ENCODE measurements at places on chromosomes 16 and 17.

DNA sequence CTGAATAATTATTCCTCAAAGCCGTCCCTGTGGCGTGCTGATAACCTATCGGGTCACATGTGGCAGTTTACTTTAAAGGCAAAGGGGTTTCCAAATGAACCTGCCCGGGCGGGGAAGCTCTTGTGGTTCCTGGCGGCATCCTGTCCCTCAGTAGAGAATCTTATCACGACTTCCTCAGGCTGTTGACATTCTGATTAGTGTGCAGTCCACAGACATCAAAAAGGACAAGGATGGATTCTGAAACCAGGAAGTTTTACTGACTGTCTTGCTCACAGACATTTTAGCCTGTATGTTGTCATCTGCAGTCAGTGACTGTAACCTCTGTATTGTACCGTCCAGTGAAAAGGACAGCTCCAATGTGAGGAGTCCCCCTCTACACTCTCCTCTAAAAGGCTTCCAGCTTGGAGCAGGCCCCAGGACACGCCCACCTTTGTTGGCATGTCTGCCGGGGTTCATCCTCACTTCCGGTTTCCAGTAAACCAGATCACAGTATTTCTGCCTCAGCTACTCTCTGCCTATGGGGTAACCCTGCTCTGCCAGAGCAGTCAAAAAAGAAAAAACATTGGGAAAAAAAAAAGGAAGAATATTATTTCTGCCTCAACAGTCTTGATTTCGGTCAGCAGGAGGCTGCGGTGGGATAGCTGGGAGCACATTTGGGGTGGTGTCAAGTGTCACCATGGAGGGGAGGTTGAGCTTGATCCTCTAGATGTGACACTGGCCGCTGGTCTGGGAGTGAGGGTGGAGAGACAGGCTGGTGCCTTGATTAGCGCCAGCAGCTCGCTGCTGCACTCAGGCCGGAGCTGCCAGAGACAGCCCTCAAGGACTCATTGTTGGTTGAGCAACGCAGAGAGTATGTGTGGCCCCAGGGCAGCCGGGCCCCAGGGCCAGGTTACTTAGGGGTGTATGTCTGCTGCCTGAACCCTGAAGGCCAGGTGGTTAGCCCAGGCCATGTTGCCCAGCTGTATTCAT, 89.0 kb upstream of the DNAH17 start:
- no peak for DNase-seq

GRCh38 chr17:70271672-70272071, 102.3 kb downstream of the KCNJ2 start:
- no peak for DNase-seq

DNA sequence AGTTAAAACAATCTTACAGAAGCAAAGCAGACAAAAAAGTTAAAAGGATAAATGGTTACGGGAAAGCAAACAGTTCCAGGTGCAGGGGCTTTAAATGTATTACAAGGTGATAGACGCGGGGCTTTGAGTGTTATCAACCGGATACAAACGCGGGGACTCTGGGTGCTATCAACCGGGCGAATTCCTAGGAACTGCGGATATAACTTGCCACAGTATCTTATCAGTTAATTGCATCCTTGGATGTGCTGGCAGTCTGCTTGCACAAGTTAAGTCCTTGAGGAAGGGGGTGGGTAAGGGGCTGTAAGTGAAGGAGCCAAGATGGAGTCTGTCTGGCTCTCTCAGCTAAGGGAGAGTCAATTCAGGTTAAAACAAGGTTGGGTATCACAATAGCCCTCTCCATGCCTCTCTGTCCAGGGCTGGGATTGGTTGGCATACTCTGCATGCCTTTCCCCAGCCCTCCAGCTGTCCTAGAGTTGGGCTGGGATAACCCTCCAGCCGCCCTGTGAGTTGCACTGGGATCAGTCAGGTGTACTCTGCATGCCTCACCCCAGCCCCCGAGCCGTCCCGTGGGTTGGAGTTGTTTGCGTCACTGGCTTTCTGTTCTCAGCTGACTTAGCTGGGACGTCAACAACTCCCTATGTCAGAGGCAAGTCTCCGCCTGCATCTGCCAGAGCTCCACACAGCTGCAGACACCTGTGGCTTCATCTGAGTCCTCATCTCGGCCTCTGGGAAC, 40.9 kb downstream of the TMEM235 start:
- DNase-seq: no peak

GRCh38 chr17:6608321-6608720, 32.2 kb downstream of the KIAA0753 start:
- DNase-seq: no peak

- no peak for DNase-seq
Measured at GRCh38 chr17:81234940-81235821, 3.7 kb downstream of the TEPSIN start.

- no peak for DNase-seq
Measured at GRCh38 chr16:30747331-30747730, 894 bp upstream of the PHKG2 start.

DNA sequence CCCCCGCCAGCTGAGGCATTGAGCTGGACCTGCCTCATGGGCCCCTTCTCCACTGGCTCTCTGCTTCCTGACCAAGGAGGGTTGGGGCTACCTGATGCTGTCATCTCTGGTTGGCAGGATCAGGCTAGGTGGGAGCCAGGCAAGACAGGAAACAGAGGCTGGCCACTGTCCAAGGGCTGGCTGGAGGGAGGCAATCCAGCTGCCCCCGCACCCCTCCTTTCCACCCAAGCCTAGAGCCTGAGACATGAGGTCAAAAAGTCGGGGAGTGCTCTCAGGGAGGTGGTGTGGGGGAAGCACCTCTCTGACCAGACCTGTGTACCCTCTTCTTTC, 14.5 kb downstream of the NGFR start:
- DNase-seq: no peak

- DNase-seq: no peak
Measured at GRCh38 chr17:67718325-67718941, 697 bp downstream of the NOL11 start.

DNA sequence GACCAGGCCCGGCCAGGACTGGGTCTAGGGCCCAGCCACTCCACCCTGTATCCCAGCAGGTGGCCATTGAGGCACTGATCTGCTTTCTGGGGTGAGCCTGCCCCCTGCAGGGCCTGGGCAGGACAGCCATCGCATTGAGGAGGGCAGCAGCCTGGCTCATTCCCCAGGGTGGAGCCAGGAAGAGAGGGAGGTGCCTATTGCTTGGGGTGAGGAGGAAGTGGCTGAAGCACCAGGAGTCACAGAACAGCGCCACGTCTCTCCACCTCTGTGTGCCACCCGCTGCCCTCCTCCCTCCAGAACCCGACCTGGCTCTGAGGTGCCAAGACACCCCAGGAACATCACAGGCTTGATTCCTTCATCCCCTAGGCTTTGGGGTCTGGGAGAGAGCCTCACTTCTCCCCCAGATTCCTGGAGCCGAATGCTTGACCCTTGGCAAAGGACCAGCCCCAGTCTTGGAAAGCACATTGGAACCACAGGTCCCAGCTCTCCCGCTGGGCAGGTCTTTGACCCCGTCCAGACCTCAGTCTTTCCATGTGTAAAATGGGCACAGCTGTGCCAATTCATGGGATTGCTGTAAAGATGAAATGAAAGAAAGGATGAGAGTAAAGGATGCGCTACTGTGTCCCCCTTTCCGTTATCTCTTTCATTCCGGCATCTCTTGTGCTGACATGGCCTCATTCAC, 7.2 kb upstream of the KRT36 start:
- DNase-seq: peak; percentile 24

- no peak for DNase-seq
Measured at GRCh38 chr16:5572056-5572455, 474.5 kb upstream of the EEF2KMT start.

DNA sequence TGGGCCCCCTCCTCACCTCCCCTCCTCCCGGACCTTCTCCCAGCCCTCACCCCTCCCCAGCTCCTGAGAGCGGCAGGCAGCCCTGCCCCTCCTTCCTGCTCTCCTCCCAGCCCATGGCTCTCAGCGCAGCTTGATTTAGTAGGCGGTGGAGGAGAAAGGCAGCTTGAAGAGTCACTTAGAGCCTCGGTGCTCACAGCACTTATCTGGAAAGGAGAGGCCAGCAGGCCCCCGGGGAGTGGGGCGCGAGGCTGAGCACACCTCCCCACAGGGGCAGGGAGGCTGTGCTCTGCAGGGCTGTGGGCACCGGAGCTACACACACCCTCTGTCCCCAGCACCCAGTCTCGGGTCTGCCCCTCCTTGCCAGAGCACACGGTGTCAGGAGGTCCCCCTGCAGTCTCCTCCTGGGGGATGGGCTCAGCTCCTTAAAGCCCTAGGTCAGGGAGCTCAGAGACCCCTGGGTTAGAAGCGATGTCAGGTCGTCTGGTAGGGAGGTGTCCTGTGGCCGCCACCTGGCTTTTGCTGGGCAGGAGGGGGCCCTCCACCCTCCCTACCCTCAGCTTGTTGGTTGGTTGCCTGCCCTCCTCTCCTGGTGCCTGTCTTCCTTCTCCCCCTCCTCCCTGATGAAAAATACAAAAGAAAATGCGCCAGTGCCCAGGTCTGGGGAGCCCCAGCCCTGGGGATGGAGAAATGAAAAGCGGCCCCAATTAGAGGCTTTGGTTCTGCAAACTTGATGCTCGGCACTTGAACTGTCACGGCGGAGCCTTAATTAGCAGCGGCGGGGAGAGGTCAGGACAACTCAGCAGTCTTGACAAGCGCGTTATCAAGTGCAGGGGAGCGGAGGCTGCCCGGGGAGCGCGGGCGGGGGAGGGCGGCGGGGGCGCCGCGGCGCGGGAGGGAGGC, 151.1 kb upstream of the GSE1 start:
- DNase-seq: peak; percentile 82

- DNase-seq: no peak
Measured at GRCh38 chr17:32929588-32929987, 1.6 kb downstream of the TMEM98 start.

DNA sequence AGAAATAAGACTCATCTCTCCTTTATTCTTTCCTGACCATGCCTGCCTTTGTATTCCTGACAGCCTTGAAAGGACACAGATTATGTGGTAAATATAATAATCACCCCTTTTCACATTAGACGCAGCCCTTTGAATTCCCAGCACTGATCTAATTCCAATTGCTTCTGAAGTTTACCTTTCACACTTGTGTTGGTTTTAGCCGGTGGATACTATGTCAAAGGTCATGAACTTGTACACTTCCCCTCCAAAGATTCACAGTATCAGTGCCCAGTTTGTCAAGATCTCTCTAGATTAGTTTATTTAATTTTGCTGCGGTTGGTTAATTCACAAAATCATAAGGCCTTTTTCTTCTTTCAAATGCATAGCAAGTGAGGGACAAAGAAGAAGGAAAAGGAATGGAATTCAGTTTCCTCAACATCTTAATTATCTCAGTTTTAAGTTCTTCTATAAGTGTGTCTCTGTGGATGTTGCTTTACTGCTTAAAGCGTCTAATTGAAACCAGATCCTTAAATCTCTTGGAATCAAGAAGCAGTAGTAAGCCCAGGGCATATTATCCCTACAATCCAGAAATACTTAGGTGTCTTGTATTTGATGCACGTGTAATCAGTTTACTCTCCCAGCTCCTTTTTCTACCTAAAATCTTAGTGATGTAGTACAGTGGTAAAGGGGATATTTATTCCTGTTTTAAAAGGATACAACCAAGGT, 174.3 kb upstream of the TBX2 start:
- no peak for DNase-seq
